ENCODE measurements at places on chromosomes 5 and 9. TPM values are rescaled to one million over a fixed set of nuclear protein-coding genes. Genes with fewer than 3 reads are reported as not detected.

The ANGPTL2 gene
- total RNA-seq = 47.5 TPM

The ACER2 gene
- 2.4 TPM for total RNA-seq

The HK3 gene
- total RNA-seq = not detected

The VAV2 gene
- total RNA-seq = 10.9 TPM

The CDH12 gene
- total RNA-seq = 0.09 TPM

The GPR151 gene
- not detected for total RNA-seq

The ELAVL2 gene
- total RNA-seq = 0.81 TPM

The SLC6A19 gene
- total RNA-seq = not detected

The RNF183 gene
- total RNA-seq = not detected

The IL4 gene
- total RNA-seq = not detected

The RHOBTB3 gene
- total RNA-seq = 86.9 TPM

The PCDHB13 gene
- 0.27 TPM for total RNA-seq

The NRG2 gene
- total RNA-seq = not detected

The OR1L6 gene
- total RNA-seq = not detected

The FBP2 gene
- not detected for total RNA-seq

The SH3GL2 gene
- 0.18 TPM for total RNA-seq

The CATSPER3 gene
- 0.09 TPM for total RNA-seq

The DROSHA gene
- 55.8 TPM for total RNA-seq

The RIGI gene
- total RNA-seq = 13.9 TPM

The NEUROG1 gene
- total RNA-seq = not detected

The SPATA31A3 gene
- total RNA-seq = not detected

The LCN15 gene
- total RNA-seq = not detected

The NTRK2 gene
- 3.3 TPM for total RNA-seq

The NMUR2 gene
- not detected for total RNA-seq

The BARX1 gene
- 0.09 TPM for total RNA-seq

The PCDHGC4 gene
- total RNA-seq = 2.5 TPM

The ZNF608 gene
- 20.4 TPM for total RNA-seq

The CCNO gene
- 0.18 TPM for total RNA-seq

The MED27 gene
- total RNA-seq = 29.4 TPM

The DMRTA1 gene
- 0.90 TPM for total RNA-seq

The ADAMTS2 gene
- total RNA-seq = 25.8 TPM
